Lower leg skin (tissue), 4 donors: ENCODE measurements at places on chromosomes 6 and 20. TPM values are rescaled to one million over a fixed set of nuclear protein-coding genes. Genes with fewer than 3 reads are reported as not detected.

DNA sequence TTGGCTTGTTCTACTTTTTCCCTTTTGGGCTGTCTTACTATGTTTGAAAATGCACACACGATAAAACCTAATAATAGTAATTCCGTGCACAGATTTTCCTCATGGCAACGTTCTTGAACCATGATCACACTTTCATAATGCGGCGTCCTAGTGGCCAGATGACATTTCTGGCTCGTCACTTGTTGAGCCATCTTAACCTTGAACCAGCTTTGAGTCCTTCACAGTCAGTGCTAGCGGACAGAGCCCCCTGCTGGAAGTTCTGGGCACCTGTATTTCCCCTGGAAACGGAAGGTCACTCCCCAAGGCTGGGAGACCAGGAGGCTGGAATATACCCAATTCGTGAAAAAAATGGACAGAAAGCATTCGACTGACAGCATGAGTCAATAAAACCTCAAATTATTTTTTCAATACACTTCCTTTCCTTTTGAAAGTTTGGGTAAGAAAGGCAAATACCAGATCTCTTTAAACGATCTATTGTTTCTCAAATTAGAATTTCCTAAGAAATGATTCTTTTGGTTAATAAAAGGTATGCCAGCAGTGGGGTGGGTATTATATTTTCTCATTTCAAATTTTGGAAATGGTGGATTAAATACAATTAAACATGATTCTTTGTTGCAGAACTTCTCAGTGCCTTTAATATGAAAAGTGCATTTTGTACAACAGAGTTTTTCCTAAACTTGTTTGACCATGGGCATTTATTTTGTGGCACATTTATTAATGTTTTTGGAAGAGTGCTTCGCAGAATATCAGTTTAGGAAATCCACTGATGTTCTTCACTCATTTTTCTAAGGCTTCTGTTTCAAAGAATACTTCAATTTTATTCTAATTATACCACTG is 542.3 kb downstream of the QKI start:
- DNase-seq: peak; percentile 96

DNA sequence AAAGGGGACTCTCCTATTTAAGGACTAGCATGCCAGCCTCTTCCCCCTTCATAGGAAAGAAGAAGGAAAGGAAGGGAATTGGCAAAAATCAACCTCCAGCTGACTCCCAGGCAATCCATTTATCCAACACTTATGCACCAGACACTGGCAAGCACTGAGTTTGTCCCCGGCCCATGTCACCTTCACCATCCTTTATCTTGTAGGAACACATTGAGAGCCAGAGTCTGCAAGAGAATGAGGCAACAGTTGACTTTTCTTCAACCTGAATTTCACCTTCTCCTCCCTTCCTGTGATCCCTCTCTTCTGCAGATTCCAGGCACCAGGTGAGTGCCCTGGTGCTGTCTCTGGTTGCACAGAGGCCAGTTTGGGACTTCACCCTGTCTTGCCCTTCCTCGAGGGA is 264.3 kb upstream of the ECI2 start:
- DNase-seq: no peak

DNA sequence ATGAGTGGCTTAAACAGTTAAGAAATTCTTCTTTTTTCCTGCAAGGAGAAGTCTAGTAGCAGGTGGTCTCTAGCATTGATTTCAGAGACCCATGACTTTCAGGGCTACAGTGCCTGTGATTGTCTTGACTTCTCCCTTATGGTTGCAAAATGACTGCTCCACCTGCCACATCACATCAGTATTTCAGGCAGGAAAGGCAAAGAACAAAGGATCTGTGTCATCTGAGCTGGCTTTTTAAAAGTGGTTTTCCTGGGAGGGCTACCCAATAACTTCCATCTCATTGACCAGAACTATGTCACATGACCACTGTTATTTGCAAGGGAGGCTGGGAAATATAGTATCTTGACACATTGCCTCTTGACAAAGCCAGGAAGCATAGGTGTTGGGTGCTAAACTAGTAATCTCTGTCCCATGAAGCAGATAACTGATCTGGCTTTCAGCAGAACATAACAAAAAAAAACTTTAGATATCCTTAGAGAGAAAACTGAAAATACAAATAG is 226.2 kb downstream of the DHX35 start:
- DNase-seq: no peak

DNA sequence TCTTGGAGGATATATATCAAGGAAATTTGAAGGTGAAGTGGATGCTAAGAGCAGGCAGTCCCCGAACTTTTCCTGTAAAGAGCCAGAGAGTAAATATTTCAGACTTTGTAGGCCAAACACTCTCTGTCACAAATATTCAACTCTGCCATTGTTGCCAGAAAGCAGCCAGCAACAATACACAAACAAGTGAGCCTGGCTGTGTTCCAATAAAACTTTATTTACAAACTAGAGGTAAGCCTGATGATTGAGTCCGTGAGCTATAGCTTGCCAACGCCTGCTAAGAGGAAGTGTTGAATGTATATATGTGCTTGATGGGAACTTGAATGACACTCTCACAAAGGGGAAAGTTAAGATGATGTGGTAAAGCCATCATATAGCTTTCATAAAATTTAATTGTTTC is 166.0 kb upstream of the PLN start:
- DNase-seq: no peak

- no peak for DNase-seq
Observed at GRCh38 chr20:11502061-11502460, 415.6 kb upstream of the BTBD3 start.

DNA sequence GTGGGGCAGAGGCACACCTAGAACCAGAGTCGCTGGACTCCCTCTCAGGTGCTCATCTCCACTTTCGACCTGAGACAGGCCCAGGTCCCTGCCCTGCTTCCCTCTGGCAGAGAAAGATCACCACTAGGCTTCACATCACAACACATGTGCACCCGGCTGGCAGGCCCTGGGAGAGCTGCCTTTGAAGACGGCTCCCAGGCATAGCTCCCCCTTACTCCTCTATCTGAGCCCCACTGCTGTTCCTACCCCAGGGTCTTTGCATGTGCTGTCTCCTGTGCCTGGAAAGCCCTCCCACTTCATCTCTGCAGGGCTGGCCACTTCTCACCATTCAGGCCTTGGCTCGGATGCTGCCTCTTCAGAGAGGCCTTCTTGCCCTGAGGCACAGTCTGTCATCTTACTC is 89.2 kb downstream of the NOL4L start:
- DNase-seq: no peak

- DNase-seq: no peak
Observed at GRCh38 chr20:57412347-57413029, 21.3 kb downstream of the RBM38 start.

The MACROD2 gene
- 14.0 TPM for total RNA-seq

The ARID1B gene
- 104 TPM for total RNA-seq

The GHRH gene
- total RNA-seq: not detected

The WFDC5 gene
- 376 TPM for total RNA-seq

The DYNLT1 gene
- 48.6 TPM for total RNA-seq

The MUC21 gene
- total RNA-seq: not detected

The MMP24 gene
- 0.27 TPM for total RNA-seq
